Right kidney (tissue), 9 donors: ENCODE measurements at places on chromosomes 4 and X.

GRCh38 chrX:130700629-130701028, 202.4 kb downstream of the ENOX2 start:
- no peak for DNase-seq

DNA sequence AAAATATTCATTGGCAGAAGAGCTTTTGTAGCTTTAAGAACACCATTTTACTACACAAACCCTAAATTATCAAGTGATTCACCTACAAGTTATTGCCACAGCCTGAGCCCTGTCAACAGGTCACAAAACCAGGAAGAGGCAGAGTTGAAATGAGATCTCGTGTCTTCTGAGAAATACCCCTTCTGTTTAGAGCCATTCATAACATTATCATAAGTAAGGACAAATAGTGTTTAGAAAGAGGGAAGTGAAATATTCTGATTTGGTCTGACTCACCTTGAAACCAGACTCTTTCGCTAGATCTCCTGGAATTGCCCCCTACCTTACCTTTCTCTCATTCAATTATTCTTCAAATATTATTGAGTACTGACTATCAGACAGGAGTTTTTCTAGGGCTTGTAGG, 5.9 kb downstream of the ETDB start:
- DNase-seq = no peak

GRCh38 chrX:93242897-93243296, 430.5 kb downstream of the NAP1L3 start:
- DNase-seq = no peak

DNA sequence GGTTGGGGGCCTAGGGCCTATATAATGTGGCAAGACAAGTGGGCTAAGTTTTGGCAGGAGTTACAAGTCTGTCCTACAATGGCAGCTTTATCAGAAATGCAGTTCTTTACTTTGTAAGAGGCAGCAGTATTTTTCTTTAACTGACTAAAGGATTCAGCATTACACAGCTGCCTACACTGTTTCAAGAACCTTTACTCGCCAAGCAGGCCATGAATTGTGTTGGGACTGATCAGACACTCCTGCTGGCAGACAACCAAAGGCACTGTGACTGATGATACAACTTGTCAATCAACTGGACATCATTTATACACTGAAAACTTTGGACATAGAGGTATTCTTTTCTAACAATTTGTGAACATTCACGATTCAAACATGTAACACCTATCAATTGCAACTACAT, 4.3 kb downstream of the MORC4 start:
- DNase-seq = no peak

DNA sequence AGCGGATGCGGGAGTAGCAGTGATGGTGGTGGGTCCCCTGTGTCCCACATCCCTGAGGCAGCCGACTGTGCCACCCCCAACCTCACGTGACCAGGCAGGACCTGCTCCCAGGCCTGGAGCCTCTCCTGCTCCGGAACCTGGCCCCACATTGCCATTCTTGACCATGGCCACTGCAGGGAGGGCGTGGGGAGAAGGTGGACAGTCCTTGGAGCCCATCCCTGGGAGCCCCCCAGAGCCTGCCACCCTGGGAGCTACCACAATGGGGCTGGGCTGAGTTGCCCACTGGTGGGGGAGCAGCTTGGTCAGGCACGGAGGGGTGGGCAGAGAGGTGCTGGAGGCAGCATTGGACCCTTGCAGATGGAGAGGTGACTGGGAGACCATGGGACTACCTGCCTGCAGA, 36.8 kb downstream of the TMPRSS11A start:
- DNase-seq = no peak

GRCh38 chr4:87950493-87950892, 25.0 kb upstream of the SPP1 start:
- DNase-seq = no peak
